Memory B cell (primary cell): ENCODE measurements at places on chromosomes 11 and 22.

DNA sequence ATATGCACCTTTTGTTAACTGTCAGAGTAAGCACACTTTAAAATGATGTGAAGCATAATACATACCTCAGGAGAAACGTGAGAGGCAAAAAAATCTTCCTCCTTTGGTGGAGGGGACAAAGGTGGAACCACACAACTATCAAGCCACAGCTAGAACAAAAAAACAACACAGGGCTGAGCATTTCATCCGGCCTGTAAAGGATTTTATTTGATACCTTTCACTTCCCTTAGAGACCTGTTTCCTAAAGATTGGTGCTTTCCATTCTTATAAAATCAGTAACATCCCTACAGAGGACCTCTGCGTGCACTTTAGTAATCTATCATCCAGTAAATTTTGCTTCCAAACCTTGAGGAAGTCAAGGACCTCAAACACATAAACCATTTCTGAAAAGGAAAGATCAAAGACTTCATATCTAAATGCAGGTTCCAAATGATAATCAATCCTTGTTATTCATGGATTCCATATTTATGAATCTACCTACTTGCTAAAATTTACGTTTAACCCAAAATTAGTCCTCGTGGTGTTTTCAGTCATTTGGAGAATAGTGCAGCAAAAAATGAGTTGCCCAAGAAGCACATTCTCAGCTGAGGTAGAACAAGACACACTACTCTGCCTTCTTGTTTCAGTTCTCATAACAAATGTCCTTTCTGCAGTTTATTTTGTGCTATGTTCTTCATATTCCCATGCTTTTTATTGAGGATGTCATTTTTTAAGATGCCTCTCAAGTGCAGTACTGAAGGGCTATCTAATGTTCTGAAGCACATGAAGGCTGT is 22.7 kb downstream of the ARFGAP3 start:
- DNase-seq: no peak

GRCh38 chr22:30267382-30268302 is 991 bp upstream of the OSM start:
- peak; percentile 37 for DNase-seq

GRCh38 chr11:3342709-3343108 is 36.2 kb downstream of the ZNF195 start:
- DNase-seq: no peak

DNA sequence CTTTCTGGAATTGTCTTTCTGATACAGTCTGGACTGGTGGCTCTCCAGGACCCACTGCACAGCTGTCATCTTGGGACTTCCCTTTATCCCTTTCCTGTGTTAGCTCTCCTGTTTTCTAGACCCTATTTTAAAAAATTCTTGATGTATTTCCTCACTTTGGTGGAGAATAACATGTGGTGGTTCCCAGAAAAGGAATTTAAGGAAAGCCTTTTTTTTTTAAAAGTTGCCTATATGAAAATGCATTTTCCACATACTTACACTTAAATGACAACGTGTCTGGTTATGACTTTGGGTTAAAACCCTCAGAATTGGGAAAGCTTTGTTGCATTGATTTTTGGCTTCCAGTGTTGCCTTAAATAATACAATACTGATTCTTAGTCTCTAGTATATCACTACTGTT is 400.7 kb downstream of the TMEM135 start:
- no peak for DNase-seq

DNA sequence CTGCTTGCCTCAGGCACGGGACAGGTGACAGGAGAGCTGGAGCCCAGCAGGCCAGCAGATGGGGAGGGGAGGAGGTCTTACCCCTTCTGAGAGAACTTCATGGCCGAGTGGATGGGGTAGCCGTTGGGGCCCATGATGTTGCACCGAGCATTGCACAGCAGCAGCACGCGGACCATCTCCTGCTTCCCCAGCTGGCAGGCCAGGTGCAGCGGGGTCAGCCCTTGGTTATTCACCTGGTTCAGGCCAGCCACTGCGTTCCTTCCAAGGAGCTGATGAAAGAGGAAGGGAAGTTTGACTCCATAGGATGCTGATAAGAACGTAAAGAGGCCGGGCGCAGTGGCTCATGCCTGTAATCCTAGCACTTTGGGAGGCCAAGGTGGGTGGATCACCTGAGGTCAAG is 29.4 kb upstream of the BAIAP2L2 start:
- no peak for DNase-seq

DNA sequence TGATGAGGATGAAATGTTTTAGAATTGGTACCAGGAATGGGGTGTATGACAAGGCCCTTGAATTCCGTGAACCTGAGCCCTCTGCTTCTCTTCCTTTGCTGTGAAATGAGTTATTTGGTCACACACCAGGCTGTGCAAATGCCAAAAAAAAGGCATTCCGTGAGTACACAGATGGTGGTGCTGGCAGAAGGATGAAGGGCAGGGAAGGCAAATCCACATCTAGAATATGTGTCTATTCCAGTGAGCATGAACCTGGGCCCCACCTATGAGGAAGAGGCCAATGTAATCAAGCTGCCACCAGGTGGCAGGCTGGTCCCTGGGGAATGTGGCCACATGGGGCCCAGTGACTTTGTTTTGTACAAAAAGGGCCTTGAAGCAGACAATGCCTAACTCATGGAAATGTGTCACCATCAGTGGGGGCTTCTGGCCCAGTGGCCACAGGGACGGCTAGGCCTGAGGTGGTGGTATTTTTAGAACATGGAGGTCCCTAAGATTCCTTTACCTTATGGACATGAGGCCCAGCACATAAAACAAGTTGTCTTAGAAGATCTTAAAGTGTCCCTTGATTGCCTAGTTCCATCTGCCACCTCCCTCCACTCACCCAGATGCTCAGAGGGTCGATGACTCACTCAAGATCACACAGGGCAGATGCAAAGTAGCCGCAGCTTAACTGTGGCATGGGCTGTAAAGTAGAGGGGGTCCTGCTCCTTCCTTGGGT is 3.9 kb upstream of the RNF215 start:
- DNase-seq: peak; percentile 84

DNA sequence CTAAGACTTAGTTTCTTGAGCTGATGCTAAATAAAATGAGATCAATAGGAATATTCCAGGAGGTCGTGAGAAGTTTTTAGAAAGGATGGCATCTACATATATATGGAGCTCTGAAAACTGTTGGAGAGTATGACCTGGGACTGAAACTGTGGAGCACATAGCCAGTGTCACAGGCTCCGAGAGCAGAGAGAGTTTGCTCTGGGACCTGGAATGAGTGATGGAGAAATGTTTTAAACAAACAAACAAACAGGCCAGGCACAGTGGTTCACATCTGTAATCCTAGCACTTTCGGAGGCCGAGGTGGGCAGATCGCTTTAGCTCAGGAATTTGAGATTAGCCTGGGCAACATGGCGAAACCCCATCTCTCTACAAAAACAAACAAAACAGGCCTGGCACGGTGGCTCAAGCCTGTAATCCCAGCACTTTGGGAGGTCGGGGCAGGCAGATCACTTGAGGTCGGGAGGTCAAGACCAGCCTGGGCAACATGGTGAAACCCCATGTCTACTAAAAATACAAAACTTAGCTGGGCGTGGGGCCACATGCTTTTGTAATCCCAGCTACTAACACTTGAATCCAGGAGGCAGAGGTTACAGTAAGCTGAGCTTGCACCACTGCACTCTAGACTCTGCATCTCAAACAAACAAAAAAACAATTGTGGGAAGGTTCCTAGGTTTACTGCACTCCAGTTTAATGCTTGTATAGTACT is 67.1 kb downstream of the SLC35F2 start:
- no peak for DNase-seq

GRCh38 chr11:112694245-112694644 is 267.0 kb upstream of the NCAM1 start:
- no peak for DNase-seq

GRCh38 chr11:82046778-82047177 is 686.9 kb downstream of the FAM181B start:
- no peak for DNase-seq

- DNase-seq: no peak
Measured at GRCh38 chr22:30212363-30212995, 34.1 kb downstream of the LIF start.

DNA sequence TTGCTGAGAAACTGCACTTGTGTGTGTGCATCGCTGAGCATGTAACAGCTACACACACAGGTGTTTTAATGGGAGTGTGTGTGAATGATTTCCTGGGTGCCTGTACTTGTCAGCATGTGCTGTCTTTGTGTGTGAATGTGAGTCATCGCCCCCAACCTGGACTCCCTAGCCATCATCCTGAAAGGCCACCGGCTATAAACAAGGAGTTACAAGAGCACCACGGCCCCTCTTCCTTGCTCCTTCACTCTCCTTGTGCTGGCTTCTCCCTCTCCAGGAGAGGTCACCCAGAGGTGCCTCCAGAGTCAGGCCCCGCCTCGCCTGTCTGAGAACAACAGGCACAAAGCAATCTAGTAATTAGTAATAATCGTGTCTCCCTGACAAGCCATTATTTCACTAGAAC is 419.2 kb downstream of the BUD13 start:
- DNase-seq: no peak

- DNase-seq: no peak
Measured at GRCh38 chr11:85855341-85855656, at the start of gene CCDC83. Gene CCDC83 (plus strand): TSS chr11:85855383. CDS start chr11:85865124, 9,741 bp downstream.

GRCh38 chr11:106101819-106102218 is 24.4 kb downstream of the AASDHPPT start:
- no peak for DNase-seq

GRCh38 chr11:72585762-72586311 is 88.4 kb downstream of the PDE2A start:
- peak; percentile 80 for DNase-seq

DNA sequence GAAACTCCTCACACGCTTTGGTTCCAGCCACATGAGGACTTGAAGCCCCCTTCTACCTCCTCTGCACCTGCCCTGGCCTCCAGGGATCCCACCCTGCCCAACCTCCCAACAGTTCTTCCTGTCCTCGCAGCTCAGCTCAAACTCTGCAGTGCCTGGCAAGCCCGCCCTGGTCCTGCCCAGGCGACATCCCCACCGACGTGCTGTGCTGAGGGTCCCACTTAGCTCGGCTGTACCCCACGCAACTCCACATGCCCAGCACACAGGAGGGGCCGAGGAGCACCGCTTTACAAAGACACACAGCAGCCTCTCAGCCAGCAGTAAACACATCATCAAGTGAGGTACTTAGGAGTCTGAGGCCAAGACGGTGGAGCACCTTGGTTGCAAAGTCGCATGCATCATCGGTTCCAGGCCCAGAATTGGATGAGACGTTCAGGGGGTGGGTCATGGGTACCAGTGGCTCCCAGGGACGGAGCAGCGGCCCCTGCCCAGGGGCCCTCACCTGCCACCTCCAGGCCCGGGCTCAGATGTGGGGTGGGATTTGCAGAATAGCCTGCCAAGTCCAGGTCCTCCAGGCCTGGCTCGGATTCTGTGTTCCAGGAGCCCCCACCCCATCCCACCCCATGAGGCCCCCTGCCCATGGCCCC is 72.6 kb downstream of the CELSR1 start:
- no peak for DNase-seq

- no peak for DNase-seq
Measured at GRCh38 chr11:121965330-121965729, 150.7 kb downstream of the BLID start.
